ENCODE measurements at places on chromosomes 5 and 9.
A peak's percentile ranks its signal among the peaks of the same experiment; 100 is the strongest.

DNA sequence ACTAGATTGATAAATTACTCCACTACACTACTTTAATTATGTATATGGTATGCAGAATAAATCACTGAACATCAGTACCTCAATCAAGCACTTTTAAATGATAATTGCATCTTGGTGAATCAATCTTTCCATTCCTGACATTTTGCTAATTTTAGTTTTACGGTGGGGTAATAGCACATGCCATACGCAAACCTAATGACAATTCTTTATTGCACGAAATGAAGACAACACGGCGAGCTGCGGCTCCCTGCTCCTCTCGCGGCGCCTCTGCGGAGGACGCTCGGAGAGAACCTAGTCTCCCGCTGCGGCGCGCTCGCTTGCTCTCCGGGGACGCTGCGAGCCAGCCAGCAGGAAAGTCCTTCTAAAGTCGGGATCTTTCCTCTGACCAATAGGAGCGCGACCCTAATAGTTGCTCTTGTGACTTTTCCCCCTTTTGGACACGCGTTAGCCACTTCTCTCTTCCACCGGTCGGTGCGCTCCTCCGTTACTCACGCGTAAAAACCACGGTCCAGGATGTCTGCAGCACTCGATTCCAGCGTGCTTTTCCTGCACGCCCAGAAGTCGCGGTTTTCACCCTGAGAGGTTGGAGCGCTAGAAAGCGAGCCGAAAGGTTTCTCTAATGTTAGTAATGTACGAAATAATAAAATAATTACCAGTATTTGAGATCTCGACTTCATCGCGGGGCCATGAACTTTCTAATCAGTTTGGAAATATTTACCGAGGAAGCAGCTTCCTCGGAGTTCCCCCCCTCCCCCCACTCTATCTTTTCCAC lies 1.0 kb upstream of the MEF2C start:
- DNase-seq = peak; percentile 65

DNA sequence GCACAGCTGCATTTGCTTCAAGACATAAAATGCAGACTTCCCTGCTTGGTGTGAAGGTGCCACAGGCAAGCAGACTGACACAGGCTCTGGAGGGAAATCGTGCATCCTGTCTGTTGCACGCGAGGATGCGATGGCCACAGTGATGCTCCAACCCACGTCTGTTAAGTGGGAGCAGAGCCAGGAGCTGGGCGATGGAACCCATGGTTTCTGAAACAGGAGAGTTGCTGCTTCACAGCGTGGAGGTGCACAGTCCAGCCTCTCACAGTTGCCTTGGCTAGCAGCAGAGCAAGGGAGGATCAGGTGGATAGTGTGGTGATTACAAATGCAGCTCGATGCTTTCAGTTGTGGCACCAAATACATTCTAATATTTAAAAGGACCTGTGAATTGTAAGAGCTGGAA lies 108.8 kb downstream of the TENT4A start:
- DNase-seq = no peak

GRCh38 chr9:26373616-26374015 lies 519.0 kb downstream of the CAAP1 start:
- DNase-seq = no peak

DNA sequence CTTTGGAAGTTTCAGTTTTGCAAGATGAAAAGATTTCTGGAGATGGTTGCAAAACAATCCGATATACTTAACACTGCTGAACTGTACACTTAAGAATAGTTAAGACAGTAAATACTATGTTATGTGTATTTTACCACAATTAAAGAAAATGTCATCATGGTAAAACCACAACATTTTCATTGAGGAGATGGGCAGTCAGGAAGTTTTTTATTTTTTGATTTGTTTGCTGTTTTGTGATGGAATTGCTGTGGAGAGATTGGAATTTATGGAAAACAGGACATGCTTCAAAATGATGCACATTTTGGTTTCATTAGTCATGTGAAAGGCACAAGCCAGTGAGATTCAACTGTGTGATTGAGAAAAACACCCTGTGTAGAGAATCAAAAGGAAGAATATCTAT lies 90.5 kb upstream of the AGXT2 start:
- DNase-seq = peak; percentile 91

DNA sequence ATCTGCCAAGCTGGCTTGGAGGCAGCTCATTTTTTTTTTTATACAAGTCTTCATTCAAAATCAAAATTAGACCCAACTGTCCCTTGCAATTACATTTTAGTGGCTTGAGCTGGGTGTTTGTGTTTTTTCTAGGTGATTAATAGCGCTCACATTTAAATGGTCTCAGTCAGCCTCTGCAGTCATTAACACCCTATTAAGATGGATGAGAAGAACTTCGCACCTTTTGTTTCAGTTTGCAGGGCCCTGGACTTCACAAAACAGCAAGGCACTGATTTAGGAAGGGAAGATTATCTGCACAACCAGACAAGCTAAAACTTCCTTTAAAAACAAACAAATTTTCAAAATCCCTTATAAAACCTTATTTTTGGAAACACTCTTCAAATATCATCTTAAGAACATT lies 374.8 kb downstream of the EFNA5 start:
- no peak for DNase-seq

- DNase-seq = no peak
Observed at GRCh38 chr9:36211510-36211909, 20.8 kb downstream of the CLTA start.

- DNase-seq = no peak
Observed at GRCh38 chr9:72728031-72728770, 206.8 kb downstream of the TMC1 start.

GRCh38 chr5:56849671-56850070 lies 34.3 kb downstream of the MAP3K1 start:
- no peak for DNase-seq

All from ELR (cell line).